Effector CD4-positive, alpha-beta T cell (primary cell): ENCODE measurements at places on chromosomes 13 and 19.
A peak's percentile ranks its signal among the peaks of the same experiment; 100 is the strongest.

DNA sequence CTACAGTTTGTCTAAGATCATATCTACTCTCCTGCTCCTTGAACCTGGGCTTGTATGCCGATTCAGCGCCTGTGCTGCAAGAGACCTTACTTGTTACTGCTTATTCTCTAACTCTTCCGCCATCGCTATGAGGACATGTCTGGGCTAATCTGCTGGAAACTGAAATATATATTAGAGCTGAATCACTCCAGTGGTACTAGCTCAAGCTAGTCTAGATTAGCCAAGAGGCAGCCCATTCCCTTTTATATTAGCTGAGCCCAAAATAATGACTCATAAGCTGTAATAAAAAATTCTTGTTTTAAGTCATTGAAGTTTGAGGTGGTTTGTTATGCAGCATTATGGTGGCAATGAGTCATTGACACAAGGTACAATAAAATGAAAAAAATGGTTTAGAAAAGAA, 52.8 kb downstream of the SLC6A16 start:
- no peak for DNase-seq

DNA sequence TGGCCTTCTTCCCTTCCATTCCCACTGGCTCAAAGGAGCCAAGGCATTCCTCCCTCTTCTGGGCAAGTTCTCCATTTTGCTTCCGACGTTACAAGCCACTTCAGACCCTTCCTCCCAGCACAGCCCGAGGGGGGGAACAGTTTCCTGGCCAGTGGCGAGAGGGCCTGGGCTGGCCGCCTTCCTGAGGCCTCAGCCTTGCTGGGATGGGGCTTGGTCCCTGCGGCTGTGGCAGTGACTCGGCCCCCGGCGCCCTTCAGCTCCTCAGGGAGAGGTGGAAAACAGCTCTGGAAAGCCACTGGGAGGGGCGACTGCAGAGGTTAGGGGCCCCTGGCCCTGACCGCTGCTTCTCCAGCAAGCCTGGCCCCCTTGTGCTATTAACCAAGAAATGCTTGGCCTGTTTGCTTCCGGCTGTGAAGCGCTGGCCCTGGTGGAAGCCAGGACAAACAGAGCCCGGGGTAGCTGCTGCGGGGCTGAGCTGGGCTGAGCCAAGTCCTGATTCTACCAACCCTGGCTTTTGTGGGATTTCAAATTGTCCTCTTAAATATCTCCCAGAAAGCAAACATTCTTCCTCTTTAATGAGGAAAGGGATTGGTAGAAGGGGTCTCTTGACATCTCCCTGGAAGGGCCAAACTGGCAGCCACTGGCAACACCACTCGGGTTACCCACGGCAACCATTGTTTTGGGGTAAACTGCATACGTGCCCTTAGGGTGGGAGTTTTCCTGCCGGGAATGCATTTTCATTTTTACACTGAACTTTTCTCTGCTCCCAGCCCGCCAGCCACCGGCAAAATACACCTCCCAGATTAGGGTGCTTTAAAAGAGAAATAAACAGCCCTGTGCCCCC, 38.7 kb downstream of the C13orf46 start:
- DNase-seq = no peak

DNA sequence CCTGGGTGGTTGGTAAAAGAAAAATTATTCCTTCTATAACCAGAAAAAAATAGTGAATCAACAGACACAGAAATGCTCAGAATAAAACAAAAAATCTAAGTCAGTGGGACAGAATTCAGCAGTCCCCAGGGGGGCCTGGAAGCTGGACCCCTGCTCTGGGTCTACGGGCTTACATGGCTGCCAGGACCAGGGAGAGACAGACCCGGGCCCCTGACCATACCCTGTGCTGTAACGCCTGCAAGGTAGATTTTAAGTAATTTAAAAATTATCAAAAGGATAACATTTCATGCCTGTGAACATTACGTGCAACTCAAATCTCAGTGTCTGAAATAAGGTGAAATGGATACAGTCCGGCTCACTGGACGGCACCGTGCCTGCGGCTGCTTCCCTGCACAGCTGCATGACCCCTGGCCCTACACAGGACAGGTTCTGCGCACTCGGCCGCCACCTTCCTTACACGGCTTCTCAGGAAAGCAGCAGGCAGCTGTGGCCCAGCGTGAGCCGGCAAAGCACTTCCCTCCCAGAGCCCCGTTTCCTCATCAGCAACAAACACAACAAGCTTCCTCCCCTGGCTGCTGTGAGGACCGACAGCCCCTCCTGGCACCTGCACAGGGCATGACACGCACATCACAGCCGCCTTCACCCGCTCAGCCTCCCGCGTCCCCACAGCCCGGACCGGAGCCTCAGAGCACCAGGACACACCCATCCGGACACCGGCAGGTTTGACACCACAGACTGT, 22.2 kb downstream of the RASA3 start:
- DNase-seq = peak; percentile 70

GRCh38 chr13:98405107-98405571, 171.8 kb downstream of the STK24 start:
- no peak for DNase-seq

DNA sequence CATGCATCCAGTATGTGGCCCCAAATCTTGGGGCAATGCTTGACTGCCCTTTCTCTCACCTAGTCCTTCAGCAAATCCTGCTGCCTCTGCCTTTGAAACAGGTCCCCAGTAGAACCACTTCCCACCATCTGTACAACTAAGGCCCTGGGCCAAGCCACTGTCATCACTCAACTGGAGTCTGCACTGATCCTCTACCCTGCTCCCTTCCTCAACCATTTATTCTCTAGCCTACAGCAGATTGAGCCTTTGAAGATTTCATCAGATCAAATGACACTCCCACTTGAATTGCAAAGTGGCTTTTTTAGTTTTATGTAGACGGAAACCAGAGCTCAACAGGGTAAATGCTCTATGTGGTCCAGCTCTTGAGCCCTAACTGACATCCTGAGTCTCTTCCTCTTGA, 43.5 kb downstream of the ATP8A2 start:
- DNase-seq = no peak

DNA sequence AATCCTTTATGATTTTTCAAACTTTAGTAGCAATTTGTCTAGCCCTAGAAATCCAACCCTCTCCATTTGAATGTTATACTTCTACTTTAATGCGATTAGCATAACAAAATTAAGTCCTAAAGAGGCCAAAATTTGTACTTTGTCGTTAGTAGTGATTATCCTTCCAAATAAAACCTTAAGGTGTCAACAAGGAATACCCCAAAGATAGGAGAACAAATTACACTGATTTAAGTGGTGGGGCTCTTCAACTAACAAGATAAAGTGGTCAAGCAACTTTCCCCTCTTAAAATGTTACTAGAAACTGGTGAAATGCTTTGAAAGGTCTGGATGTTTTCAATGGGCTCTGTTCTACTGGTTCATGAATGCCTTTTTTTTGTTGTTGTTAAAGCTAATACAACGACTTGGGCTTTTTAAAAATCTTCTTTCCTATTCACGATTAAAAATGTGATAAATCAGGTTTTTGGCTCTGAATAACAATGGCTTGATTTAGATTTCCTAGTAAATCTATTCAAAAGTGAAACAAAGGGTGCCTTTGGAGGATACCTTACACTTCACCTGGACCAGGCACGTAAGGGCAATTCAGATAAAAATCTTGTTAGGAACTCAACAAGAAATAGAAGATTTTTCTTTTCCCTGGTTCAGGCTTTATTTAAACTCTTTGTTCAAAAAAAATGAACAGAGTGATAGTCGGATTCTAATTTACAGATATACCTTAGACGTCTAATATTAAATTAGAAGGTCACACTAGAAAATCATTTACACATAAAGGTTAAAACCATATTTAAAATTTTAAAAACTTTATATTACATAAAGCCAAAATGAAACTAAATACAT, 3.1 kb downstream of the SOX21 start:
- DNase-seq = no peak

DNA sequence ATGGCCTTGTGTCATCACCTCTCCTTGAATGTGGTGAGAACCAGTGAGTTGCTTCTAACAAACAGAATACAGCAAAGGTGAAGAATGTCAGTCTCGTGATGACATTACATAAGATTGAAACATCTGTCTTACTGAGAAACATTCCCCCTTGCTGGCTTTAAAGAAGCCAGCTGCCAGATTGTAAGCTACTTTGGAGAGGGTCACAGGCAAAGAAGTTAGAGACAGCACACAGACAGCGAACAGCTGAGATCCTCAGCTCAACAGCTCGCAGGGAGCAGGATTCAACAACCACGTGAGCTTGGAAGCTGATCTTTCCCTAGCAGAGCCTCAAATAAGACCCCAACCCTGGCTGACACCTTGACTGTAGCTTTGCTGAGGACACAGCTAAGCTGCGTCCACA, 367.9 kb downstream of the LIG4 start:
- DNase-seq = no peak
